ENCODE measurements at places on chromosomes 3 and 15. TPM values are rescaled to one million over a fixed set of nuclear protein-coding genes. Genes with fewer than 3 reads are reported as not detected.

DNA sequence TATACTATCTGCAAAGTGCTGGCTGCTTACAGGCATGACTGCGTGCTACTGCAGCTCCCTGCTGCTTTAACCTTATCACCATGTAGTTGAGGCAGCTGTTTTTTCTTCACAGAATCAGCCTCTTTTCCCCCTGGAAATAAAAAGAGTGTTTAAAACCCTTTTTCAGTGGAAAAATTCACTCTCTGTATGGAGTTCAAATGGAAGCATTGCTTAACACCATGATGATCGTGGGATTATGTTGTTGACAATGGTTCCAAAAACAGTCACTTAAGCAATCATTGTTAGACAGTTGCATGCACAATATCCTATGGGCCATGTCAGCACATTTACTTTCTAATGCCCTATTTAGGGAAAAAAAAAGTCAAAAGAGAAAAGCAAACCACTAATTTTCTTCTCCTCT lies 536.4 kb downstream of the UNC13C start:
- DNase-seq, result no peak

GRCh38 chr15:78726870-78727551 lies 84.3 kb downstream of the ADAMTS7 start:
- peak; percentile 68 for DNase-seq

DNA sequence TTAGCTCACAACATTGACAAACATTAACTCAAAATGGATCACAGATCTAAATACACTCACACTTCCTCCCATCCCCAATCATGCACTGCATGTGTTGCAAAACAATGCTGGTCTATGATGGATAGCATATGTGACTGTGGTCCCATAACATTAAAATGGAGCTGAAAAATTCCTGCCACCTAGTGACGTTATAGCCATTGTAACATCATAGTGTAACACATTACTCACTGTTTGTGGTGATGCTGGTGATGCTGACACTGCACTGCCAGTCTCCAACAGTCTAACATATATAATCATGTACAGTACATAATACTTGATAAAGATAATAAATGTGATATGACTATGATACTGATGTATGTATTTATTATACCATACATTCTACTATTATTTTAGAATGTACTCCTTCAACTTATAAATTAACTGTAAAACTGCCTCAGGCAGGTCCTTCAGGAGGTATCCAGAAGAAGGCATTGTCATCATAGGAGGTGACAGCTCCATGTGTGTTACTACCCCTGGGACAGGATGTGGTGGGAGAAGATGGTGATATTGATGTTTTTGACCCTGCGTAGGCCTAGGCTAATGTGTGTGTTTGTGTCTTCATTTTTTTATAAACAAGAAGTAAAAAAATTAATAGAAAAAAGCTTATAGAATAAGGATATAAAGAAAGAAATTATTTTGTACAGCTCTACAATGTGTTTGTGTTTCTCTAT lies 41.3 kb downstream of the TXNRD3 start:
- no peak for DNase-seq

- DNase-seq, result no peak
These were observed 159.4 kb downstream of the TMEM108 start for GRCh38 chr3:133197619-133198018.

Gene LRRC28
- total RNA-seq, result 26.0 TPM

Measured in adrenal gland (tissue), 19 donors.